NCI-H1417 treated with DMSO at 0.1 percent for 48 hours (cell line): ENCODE measurements at places on chromosomes 3 and 15.

DNA sequence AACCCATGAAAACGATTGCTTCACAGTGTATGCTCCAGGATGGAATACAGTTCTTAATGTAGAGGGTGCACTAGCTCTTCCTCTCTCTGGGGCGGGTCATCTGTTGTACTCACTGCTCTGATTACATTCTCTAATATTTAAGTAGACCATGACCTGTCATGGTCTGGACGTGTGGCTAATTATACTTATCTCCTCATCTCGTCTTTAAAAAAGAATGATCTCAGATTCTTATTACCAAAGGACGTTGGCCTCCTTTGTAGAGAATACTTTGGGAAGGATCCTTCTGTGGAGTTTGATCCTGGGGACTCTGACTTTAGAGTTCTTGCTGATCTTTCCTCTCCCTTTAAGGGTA is 48.4 kb upstream of the TRAK1 start:
- DNase-seq: no peak

GRCh38 chr3:33093847-33094246 is 3.1 kb downstream of the GLB1 start:
- no peak for DNase-seq

DNA sequence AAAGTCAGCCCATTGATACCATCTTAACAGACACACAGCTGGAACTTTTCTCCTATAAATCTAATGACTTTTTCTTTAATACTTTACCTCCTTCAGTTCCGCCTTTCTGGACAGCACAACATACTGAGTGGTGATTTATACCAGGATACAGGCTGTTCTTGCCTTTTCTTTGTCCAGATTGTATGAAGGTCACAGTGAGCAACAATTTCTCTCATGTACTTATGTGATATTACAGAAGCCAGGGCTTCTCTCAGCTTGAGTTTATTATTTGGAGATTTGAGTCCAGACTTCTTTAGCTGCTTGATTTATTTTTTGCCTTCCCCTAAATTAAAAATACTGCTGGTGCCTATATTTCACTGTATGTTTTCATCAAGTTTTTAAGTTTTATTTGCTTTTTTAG is 976.0 kb downstream of the ROBO2 start:
- DNase-seq: no peak

- no peak for DNase-seq
Observed at GRCh38 chr3:35965908-35966307, 326.6 kb downstream of the ARPP21 start.

DNA sequence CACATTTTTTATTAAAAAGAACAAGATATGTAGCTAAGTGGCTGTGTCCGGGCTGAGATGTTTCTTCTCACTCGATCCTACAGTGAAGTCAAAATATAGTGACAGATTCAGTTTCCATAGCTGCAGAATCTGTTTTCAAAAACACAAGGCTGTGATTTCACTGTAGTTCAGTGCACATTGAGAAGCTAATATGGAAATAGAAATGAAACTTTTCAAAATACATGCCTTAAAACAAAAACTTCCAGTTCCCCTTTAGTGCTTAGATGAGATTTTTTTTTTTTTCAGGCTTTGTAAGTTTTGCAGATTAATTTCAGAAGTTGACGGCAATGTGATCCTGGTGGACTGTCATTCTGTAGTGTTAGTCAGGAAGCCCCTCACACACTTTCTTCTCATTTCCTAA is 23.8 kb upstream of the TRAK1 start:
- no peak for DNase-seq

DNA sequence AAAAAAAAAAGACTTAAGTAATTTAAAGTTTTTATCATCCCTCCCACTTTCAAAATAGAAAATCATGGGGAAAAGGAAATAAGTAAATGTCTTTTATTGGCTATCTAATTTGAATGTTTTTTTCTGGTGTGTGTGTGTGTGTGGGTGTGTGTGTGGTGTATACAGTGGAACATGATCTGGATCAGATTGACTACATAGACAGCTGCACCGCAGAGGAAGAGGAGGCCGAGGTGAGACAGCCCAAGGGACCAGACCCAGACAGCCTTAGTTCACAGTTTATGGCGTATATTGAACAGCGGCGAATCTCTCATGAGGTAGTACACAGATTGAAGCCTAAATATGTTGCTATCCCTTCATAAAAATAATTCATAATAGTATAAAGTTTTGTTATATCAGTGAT is 44.5 kb downstream of the LRCH3 start:
- no peak for DNase-seq

DNA sequence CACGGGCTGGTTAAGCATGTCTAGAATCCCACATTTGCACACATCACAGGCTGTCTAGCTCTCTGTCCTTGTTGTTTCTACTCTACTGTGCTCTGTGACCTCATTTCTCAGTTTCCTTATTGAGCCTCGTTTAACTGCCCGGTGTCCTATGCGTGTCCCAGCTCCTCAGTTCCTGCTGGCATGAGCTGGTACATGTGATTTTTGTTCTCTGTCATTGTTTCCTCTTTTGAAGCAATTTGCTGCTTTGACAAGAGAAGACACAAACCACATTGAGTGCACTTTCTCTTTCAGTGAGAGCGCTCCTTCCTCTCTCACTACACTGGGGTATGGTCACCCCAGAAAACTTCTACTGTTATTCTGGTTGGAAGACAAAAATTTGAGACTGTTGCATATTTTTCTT is 563.5 kb downstream of the PDCD6IP start:
- DNase-seq: no peak

- no peak for DNase-seq
Observed at GRCh38 chr3:45337839-45338470, 50.4 kb upstream of the LARS2 start.

DNA sequence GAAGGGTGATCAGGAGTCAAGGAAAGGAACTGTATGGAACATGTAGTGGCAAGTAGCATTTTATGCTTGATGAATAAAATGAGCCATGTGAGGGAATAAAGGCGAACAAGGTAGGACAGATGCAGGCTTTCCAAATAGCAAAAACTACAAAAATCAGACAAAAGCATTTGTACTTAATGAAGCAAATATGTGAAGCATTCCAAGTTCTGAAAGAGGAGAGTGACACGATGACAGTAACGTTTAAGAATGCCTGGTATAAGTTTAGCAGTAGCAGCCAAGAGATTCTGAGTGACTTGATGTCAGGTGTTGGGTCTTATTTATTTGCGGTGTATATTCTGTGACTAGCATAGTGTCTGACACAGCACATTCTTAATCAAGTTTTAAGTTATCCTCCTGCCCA is 408.2 kb upstream of the RASGRP1 start:
- no peak for DNase-seq

- no peak for DNase-seq
Observed at GRCh38 chr3:107428051-107428858, 51.0 kb downstream of the CCDC54 start.
